ENCODE measurements at places on chromosomes 4 and X.

- no peak for DNase-seq
Observed at GRCh38 chrX:110086162-110086915, 83.4 kb downstream of the TMEM164 start.

- DNase-seq: no peak
Observed at GRCh38 chr4:73895201-73896175, 26.3 kb downstream of the CXCL1 start.

GRCh38 chrX:150574559-150575418 lies 6.4 kb downstream of the MTM1 start:
- no peak for DNase-seq

DNA sequence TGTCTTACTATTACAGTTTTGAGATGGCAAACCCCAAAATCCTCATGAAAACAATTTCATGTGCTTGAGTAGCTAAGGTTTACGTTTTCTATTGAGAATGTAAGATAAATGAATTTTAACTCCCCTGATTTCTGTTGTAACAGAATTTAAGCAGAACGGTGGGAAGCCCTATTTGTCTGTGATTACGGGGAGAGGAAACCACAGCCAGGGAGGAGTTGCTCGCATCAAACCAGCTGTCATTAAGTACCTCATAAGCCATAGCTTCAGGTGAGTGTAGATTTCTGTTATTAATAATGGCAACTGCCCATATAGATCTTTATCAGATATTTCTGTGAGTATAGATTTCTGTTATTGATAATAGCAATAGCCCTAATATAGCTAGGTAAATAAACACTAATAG lies 44.2 kb upstream of the RHOH start:
- DNase-seq: no peak

DNA sequence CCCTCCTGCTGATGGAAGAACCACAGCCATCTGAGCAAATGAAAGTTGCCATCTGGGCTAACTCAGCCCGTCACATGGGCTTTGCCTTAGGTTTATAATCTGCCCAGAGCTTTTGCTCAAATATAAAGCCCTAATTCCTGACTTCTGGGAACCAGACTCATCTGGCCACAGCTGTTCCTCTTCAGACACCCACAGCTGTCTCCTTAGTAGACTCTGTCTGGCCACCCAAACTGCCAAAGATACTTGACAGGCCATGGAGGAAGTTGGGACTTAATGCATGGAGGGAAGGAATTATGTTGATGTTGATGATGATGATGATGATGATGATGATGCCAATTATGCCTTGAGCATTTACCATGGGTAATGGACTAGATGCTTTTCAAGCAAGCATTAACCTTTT lies 8.0 kb downstream of the LGI2 start:
- no peak for DNase-seq

GRCh38 chr4:146442801-146443200 lies 78.9 kb downstream of the SLC10A7 start:
- DNase-seq: no peak

DNA sequence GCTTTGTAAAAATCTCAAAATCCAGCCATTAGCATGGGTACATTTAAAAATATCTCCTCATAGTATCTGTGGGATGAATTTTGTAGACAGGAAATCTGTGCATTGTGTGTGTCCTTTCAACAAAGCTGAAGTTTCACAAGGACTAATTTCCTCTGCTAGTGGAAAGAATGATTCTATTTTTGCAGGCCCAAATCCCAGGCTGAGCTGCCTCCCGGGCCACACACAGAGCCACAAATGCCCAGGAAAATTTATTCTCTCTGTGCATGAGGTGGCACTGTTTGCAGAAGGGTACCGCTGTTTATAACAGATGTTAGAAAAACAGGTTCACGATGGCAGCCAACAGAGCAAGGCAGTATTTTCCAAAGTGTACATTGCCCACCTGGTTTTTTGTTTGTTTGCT lies 11.0 kb upstream of the VCX3B start:
- no peak for DNase-seq

- peak; percentile 95 for DNase-seq
Observed at GRCh38 chrX:13652850-13653693, at the start of gene TCEANC. TCEANC (plus strand) TSS chrX:13653141; CDS start chrX:13662509, 9,368 bp downstream.

DNA sequence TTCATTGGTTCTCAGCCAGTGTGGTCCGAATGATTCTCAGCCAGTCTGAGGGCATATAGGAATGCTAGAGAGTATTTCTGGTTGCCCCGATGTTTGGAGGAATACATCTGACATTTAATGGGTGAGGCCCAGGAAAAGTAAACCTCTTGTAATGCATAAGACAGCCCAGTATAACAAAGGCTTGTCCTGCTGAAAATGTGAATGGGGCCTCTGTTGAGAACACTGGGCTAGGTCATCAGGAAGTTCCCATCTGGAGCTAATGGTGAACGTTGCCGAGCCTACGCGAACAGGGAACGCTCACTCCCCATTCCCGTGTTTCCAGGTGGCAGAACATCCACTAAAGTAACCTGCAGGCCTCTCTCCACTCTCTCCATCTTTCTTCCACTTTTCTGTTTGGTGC lies 132.0 kb upstream of the CLNK start:
- DNase-seq: no peak

GRCh38 chr4:182583703-182584415 lies 333.3 kb downstream of the DCTD start:
- no peak for DNase-seq

DNA sequence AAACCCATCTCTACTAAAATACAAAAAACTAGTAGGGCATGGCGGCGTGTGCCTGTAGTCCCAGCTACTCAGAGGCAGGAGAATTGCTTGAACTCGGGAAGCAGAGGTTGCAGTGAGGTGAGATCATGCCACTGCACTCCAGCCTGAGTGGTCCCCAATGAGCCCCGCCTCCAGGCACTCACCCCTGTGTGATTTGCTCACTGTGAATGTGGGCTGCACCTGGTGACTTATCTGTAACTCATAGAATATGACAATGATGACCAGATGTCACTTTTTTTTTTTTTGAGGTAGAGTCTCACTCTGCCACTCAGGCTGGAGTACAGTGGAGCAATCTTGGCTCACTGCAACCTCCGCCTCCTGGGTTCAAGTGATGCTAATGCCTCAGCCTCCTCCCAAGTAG lies 49.0 kb upstream of the HOPX start:
- no peak for DNase-seq

DNA sequence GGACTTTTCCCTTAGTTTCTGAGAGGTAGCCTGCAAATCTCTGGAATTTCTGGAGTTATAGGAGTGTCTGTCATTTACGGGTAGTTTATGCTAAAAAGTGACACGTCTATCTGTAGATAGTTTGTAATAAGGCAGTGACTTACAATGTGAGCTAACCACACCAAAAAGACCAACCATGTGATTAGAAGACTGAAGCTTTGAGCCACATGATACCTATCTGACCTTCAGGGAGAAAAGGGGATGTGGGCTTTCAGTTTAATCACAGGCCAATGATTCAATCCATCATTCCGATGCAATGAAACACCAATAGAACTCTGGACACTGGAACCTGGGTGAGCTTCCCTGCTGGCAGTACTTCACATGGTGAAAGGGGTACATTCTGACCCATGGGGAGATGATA lies 254.6 kb upstream of the GK2 start:
- no peak for DNase-seq
